Stimulated activated CD4-positive, alpha-beta T cell treated with anti-CD3 and anti-CD28 coated beads, Interleukin-1b, Interleukin-23, amount 100 ng/mL, for 1 hour (primary cell): ENCODE measurements at places on chromosomes 2 and 18.

DNA sequence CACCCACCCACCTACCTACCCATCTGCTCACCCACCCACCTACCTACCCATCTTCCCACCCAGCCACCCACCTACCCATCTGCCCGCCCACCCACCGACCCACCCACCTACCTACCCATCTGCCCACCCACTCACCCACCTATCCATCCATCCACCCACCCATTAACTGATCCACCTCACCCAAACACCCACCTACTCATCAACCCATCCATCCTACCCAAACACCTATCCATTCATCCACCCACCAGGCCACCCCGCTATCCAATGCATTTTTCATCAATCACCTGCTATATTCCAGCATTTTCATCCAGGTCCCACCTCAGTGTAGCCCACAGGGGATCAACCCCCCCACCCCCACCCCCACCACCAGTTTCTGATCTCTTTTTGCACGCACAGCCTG is 121.8 kb downstream of the GLI2 start:
- DNase-seq = no peak

GRCh38 chr2:127187081-127187775 is 32.9 kb downstream of the CYP27C1 start:
- DNase-seq = no peak

DNA sequence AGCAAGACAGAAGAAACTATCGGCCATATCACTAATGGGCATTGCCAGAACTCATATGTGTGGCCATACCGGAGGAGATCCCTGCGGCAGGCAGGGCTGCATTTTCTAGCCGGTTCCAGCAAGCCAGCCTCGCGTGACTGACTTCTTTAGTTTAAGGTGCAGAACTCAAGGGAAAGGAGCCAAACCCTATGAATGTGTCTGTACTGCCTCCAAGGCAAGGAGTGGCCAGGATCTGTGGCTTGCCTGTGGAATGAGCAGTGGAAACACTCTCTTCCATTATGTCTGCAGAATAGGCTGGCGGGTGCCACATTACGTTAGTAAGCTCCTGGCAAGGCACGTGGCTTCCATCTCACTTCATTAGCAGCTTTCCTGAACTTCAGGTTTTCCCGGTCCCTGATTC is 137.6 kb downstream of the ATL2 start:
- DNase-seq = no peak

GRCh38 chr2:138950486-138950885 is 170.3 kb upstream of the NXPH2 start:
- DNase-seq = no peak

DNA sequence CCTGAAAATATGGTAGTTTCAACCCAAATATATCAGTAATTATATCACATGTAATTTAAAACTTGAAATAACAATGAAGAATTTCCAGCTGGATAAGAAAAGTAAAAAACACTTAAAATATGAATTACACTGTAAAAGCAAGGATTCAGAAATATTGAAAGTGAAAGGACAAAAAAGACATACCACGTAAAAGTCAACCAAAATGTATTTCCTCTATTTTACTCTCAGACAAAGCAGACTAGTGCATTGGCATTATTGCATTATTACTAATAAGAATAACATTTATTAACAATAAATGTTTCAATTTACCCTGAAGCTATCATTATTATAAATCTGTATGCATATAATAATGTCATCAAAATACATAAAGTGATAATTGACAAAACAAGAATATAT is 445.1 kb upstream of the TRIB2 start:
- no peak for DNase-seq
